Left hindlimb (tissue), 1 donor: ENCODE measurements at places on chromosomes 1 and 21.

DNA sequence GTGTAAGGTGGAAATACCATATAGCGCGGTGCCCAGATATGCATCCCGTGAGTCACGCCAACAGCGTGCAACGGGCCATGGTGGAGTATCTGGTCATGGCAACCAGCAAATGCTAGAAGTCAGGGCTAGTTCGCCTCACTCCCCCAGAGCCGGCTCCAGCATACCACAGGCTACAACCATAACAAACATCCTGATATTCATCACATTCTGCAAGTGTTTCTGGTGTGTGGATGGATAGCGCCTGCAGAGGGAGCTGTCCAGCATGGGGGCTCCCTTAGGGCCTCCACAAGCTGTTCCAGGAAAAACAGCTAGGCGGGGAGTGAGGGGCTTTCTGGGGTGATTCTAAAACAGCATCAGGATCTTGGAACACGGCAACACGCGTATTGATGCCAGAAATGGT, 6.8 kb downstream of the C1orf198 start:
- no peak for DNase-seq

DNA sequence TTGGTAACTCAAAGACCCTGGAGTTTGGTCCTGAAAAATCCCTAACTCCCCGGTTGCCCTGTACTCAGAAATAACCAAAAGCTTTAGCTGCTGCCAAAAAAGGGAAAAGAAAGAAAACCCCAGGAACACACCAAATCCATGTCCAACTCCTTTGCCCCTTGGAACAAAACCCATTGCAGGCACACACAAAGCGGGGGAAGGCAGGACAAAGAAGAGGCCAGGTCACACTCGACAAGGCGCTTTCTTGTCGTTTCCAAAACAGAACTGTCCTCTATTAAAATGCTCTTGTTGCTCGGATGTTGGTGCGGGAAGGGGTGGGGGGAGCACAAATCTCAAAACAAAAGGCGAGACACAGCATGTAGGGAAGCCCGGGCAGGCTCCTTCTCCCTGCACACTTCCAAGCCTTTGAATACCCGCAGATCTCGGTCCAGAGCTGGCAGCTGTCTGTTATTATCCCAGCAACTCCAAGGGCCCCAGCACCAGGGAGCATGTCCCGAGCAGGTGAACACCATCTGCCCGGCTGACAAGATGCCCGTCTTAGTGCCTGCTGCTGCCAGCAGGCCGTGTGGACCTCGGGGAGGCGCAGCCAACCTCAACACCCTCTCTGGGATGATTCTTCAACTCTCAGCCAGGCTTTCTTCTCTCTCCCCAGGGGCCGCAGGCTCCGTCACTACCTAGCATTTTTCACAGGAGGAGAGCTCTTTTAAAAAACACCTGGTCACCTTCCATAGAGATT, 96.4 kb downstream of the SSBP3 start:
- DNase-seq: peak; percentile 50

DNA sequence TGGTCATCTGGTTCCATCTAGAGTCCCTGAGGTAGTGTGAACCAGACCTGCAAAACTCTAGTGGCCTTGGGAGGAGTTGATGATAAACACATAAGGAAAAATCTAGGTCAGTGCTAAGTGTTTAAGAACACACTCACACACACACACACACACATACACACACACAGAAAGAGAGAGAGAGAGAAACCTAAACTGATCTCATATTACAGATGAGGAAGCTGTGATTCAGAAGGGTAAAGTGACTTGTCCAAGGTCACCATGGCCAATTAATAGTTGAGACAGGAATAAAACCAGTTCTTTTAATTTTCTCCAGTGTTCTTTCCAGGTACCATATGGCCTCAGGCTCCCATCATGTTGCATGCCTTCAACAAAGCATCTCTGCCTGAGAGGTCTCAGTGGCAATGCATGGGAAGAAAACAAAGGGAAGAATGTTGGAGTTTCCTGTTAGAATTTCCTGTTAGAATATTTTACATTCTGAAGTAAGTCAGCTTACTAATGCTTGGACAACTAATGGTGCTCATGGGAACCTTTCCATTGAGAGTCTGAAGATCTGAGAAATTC, 77.3 kb upstream of the TSPAN2 start:
- DNase-seq: no peak

- DNase-seq: no peak
Measured at GRCh38 chr1:215421744-215422143, 145.4 kb upstream of the KCTD3 start.

- no peak for DNase-seq
Measured at GRCh38 chr1:245277276-245277675, 122.5 kb downstream of the KIF26B start.

DNA sequence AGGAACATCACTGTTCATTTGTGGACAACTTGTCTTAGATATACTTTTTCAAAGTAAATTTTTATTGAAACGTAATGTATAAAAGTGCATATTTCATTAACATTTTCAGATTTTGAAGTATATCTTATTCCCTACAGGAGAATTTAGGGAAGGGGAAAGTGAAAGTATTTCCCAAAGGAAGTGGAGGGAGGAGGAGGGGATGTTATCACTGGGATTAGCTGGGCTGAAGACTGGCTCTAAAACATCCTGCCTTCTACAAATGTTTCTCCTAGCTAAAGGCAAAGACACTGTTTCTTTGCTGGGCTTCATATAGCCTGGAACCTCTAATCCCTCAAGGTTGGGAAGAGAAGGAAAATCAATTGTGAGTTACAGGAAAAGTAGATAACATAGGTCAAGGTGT, 7.1 kb upstream of the ZNF697 start:
- no peak for DNase-seq

DNA sequence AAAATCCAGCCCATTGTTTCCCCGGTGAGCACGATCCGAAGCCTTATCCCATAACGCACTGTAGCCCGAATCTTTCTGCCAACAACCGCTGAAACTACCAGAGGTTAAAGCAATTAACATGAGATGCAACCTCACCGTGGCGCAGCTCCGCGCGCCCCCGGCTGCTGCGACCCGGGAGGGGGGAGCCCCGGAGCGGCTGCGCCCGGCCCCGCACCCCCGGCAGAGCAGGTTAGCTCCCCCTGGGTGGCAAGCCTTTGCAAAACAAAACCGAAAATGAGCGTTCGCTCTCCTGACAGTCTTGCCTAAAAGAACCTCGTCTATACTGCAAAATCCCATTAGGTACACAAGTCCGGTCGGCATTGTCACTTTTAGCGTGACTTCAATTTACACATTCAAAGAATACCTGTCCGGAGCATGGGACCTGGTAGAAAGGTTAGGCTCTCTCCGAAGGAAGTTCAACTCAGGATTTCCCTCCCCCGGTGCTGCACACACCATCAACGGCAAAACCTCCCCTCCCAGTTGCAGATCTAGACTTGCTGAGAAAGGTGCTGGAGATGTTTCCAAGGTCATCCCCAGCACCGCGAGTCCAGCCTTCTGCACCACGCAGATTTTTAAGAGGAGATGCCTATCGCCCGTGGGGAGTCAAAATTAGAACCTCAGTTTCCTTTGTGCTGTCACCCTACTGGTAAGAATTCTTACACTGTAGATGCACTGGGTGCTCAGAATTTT, 107.5 kb downstream of the ZNF281 start:
- DNase-seq: peak; percentile 52

DNA sequence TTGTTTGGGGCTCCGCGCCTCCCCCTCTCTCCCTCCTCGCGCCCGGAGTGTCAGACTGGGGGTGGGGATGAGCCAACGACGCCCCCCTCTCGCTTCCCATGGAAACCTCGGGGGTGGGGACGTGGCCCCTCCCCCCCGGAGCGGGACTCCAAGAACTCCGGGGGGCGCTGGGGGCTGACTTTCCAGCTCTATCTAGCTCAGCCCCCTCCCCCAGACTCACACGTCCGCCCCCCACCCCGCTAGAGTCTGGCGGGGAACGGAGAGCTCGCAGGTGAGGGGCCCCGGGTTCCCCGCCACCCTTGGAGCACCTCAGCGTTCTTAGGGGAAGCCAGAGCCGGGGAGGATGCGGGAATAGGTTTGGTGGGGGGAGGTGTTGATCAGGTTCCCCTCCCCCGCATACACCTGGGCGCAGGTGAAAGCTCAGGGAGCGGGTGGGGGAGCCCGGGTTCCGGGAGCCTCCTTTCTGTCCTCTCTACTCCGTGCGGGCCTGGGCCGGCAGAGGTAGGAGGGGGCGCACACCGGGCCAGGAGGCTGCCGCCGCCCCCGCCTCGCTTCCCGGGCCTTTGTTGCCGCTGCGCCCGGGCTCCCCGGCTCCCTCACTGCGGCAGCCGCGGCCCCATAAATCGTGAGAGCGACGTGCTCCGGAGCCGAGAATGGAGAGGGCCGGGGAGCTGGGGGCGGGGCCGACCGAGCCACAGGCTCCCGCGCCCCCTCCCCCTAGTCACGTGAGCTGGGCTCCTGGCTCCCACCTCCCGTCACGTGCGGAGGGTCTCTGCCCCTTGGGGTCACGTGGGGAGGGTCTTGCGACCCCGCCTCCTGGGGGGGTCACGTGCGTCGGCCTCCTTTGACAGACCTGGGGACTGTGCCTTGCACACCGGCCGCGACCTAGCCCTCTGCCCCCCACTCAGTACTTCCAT, 1.9 kb downstream of the EFNA3 start:
- DNase-seq: peak; percentile 52

GRCh38 chr1:89201106-89201794, 2.5 kb upstream of the GBP4 start:
- DNase-seq: no peak

DNA sequence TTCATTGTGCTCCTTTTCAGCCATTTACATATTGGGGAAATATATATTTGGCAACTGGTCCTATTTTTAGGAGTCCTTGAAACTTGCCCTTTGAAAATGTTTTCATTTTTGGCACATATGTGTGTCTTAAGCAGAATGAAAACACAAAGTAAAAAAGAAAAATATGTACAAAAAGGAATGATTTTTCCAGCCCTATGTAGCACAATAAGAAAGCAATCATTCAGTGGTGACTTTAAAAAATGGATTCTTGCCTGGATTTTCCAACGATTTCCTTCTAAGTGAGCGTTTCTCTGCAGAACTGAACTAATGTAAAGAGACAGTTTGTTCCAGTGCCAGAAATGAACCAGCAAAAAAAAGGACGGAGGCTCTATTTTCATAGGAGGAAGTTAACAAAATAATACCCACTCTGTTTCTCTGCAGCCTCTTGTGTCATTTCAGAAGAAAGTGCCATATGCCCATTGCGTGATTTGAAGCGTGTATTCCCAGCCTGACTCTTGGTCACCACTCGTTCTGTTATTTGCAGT, 340.1 kb downstream of the SETD4 start:
- DNase-seq: no peak

- no peak for DNase-seq
Measured at GRCh38 chr1:229323201-229323600, 19.6 kb downstream of the CCSAP start.

DNA sequence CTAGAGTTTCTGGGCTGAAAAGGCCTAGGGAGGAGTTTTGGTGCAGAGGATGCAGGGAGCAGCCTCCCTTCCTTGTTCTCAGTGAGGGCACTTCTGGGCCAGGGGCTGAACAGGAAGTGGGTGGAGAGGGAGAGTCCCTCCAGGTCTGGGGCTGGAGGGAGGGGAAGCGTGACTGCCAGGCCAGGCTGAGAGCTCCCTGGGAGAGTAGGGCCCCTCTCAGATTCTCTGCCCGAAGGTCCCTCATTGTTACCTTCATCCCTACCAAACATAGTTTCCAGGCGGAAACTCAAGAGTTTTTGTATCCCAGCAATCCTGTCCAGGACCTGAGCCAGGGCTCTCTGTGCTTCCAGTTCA, 36.8 kb downstream of the CITED4 start:
- DNase-seq: no peak

DNA sequence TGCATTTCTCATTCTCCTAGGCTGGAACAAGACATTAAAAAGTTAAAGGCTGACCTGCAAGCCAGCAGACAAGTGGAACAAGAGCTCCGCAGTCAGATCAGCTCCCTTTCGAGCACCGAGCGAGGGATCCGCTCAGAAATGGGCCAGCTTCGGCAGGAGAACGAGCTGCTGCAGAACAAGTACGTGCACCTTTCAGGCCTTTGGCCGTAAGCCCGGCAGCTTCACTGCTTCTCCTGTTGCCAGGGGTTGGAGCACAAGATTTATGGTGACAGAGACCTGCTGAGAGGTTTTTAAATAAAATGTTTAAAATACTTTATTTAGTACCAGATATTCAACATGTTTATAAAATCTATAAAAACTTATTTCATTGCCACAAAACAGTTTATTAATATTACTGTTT, 53.4 kb downstream of the MACO1 start:
- no peak for DNase-seq

DNA sequence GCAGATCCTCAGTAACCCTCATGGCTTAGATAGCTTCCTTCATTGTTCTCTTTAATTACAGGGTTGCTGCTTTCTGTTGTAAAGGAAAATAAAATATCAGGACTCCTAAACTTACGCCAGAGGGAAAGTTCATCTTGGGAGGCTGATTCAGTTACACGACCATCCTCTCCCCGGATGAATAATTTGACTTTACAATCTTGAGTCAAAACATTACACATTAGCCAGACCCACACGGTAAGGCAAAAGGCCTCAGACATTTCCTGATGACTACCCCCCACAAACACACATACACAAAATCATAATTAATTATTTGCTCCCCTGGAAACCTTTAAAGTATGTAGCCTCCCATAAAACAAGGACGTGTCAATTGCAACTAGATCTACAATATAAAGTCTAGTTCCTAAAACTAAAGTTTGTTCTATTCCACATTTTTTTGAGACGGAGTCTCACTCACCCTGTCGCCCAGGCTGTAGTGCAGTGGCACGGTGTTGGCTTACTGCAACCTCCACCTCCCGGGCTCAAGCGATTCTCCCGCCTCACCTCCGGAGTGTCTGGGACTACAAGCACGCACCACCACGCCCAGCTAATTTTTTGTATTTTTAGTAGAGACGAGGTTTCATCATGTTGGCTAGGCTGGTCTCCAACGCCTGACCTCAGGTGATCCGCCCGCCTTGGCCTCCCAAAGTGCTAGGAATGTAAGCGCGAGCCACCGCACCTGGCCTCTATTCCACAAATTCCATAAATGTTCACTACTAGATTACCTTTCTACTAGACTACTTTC, 830 bp upstream of the PRDX1 start:
- no peak for DNase-seq

DNA sequence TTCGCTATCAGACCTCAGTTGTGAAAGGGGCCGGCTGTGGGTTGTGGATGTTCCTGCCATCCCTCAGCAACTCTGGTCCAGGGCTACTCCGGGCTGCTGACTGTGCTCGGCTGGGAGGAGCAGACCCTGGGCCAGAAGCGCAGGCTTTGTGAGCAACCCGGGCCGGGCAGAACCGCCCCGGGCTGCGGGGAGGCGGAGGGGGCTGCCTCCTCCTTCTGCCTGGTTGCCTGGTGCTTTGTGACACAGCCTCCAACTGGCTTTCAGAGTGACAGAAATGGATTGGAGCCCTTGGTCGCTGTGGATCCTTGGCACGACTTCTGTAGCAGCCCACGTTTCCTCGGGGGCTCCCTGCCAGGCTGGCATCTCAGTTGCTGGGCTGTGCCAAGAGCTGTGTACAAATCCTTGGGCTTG, 10.0 kb downstream of the DRAXIN start:
- DNase-seq: peak; percentile 55

- no peak for DNase-seq
Measured at GRCh38 chr1:151807766-151808165, 2.5 kb upstream of the LINGO4 start.
